ENCODE measurements at places on chromosomes 16 and 17.

- no peak for DNase-seq
Observed at GRCh38 chr16:52547834-52548215, 882 bp upstream of the TOX3 start.

DNA sequence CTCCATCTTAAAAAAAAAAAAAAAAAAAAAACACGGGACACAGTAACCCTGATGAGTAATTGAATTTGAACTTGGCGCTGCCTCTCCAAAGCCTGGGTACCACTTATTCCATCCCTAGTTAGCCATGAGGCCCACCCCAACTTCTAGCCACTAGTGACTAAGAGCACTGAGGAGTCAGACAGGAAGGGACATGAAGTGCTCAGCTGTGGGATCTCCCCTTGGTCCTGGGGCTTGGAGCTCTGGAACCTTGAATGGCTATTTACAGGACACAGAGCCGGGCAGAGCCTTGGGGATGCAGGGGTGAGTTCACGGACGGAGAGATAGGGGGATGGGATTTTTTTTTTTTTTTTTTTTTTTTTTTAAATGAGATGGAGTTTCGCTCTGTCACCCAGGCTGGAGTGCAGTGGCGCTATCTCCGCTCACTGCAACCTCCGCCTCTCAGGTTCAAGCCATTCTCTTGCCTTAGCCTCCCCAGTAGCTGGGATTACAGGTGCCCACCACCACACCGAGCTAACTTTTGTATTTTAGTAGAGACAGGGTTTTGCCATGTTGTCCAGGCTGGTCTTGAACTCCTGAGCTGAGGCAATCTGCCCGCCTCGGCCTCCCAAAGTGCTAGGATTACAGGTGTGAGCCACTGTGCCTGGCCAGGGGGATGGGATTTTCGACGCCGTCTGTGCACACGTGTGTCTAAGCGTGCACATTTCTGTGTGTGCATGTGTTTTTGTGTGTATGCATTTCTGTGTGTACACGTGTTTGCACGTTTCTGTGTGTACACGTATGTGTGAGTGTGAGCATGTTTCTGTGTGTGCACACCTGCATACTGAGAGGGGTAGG lies 20.4 kb upstream of the CIBAR2 start:
- no peak for DNase-seq

DNA sequence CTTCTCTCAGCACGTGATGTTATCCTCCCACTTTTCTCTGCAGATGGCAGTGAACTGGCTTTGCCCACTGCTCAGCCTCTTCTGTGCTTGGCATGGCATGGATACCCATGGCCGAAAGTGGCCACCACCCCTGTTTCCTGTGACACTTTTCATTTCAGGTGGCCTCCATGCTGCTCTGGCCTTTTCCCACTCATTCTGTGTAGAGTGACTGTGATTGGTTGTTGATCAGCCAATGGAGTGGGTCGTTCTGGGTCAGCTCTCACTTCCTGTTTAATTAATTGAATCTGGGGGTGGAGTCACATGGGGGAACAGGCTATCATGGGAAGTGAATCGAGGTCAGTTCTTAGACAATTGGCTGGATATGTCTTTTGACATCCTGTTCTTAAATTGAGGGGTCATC lies 350.1 kb upstream of the EEF2KMT start:
- no peak for DNase-seq

- no peak for DNase-seq
Observed at GRCh38 chr17:12342609-12343435, 322.1 kb downstream of the MAP2K4 start.

DNA sequence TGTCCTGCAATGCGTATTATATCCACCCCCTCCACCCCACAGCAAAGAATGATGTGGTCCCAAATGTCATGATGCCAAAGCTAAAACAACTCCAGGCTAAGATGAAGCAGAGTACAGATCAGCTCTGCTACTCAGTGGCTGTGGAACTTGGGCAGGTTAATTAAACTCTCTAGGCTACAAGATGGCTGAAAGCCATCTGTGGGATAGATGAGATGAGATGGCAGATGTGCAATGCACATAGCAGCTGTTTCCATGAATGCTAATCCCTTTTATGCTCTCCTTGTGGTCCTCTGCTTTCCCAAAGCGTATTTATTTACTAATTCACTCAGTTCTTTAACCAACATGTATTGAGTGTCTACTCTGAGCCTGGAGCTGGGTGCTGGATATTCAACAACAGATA lies 114.4 kb downstream of the GRIN2A start:
- DNase-seq: no peak

GRCh38 chr16:15947983-15948509 lies 1.4 kb upstream of the ABCC1 start:
- DNase-seq: no peak

GRCh38 chr17:67413388-67413787 lies 36.3 kb downstream of the PITPNC1 start:
- DNase-seq: no peak

DNA sequence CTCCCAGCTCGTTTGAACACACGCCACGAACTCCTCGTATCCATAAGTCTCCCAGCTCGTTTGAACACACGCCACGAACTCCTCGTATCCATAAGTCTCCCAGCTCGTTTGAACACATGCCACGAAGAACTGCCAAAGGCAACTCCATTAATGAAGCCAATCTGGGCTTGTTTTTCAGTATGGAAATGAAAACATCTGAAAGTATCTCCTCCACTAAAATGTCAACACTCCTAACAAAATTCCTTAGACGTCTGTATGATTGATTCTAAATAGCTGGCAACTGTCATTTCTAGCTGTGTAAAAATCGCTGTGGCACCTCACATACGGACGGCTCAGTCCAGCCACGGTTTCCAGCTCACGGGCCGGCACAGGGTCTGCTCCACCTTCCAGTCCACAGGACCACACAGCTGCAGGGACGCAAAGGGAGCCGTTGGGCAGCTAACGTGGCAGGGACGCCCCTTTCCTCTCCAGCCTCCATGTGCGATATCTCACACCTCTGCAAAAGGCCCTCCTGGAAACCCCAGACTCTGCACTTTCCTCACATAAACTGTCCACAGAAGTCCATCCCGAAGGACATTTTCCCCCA lies 67.1 kb upstream of the METRNL start:
- DNase-seq: no peak

GRCh38 chr17:51085150-51085805 lies 35.4 kb downstream of the SPAG9 start:
- no peak for DNase-seq

DNA sequence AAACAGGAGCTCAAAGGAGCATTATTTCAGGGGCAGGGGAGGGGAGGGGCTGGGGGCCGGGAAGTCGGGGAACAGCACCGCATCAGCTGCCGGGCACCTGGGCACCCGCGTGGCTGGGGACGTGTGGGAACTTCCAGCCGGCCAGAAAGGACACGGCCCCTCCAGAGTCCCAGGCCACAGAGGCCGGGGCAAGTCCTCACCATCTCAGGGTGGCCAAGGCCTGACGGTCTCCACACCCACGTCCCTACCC lies 1.1 kb downstream of the PGAP6 start:
- no peak for DNase-seq

DNA sequence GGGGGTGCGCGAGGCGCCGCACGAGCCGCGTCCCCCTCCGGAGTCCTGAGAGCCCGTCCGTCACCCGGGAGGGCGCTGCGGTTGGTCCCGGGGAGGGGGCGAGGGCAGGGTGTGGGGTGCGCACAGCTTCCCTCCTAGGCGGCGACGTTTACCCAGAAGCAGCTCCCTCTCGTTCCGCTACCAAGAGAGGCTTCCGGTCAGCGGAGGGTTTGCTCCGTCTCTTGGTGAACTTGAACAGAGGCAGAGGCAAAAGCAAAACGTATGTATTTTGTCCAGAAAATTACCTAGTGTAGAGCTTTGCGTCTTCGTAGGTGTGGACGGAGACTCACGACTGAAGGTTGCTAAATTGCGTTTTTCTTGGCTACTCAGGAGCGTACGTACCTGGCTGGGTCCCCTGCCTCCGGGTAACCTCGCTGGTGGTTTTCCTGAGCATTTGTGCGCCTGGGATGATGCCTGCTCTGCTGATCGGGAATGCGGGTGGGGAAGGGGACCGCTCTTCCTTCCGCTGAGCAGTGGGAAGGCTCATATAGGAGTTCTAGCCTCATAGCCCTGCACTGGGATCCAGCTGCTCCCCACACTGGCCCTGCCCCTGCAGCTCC lies 833 bp downstream of the WSCD1 start:
- peak; percentile 4 for DNase-seq

GRCh38 chr17:44872131-44872768 lies 24.6 kb downstream of the HIGD1B start:
- DNase-seq: no peak

Data from urothelium cell line (cell line).